ENCODE measurements at places on chromosomes 11 and 22.

- no peak for DNase-seq
Measured at GRCh38 chr11:66228521-66228920, 39.9 kb upstream of the RAB1B start.

GRCh38 chr22:19811811-19812771, 42.6 kb downstream of the GNB1L start:
- no peak for DNase-seq

GRCh38 chr11:117649296-117650055, 147.5 kb downstream of the DSCAML1 start:
- DNase-seq: no peak

GRCh38 chr22:35863432-35863831, 145.8 kb downstream of the APOL5 start:
- no peak for DNase-seq

GRCh38 chr11:69877235-69877634, 58.0 kb upstream of the FGF3 start:
- DNase-seq: no peak

GRCh38 chr11:121503051-121503450, 50.3 kb upstream of the SORL1-AS1 start:
- DNase-seq: no peak

- no peak for DNase-seq
Measured at GRCh38 chr22:46269564-46269963, 1.8 kb downstream of the TTC38 start.

DNA sequence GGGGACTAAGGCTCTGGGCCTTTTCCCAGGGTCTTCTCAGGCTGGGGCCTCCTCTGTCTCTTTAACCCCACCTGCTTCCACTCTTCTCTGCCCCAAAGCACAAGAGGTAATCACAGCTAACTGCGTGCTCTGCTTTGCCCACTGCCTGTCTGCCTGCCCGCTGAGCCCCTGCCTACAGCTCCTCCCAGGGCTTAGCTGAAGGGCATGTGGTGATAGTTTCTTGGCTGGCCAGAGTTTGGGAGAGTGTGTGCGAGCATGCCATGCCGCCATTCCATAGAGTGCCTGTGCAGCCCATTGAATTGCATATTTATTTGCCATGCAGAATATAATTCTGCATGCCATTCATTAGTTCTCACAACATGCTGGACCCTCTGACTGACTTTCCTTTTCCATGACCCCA, 32.5 kb downstream of the PHLDB1 start:
- DNase-seq: no peak

GRCh38 chr22:47043835-47044721, 281.6 kb downstream of the TBC1D22A start:
- DNase-seq: peak; percentile 16

DNA sequence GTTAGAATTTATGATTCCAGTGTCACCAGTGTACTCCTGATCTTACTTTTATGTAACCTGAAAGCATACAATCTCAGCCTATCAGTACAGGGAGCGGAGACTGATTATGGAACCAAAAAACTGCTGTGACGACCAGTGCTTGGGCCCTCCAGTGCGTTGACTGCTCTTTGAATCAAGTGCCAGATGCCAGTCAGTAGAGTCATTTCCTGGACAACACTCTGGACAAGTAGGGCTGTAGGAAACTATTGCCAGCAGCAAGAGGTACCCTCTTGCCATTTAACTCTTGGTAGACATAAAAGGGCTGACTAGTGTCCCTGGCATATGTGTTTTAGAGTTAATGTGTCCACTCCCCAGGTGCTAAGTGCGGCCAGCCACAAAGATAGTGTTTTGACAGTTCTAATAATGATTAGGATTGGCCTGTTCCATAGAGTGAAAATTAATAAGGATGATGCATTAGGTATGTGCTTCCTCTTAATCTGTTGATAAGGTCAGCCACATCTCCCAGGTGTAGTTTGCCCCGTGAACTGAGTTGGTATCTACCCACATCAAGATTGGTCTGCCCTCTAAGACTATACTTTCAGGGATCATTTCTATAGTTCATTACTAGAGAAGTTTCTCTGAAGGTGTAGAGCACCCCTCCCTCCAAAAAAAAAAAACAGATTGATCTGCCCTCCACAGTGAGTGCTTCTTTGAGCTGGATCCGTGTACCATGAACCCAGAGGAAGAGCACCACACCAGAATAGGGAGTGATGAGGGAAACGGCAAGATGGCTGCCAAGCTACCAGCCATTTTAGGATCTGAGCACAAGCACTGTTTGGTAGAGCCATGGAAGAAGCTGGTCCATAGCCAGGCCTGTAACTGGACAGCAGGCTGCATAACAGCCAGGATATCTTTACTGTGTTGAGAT, 20.7 kb upstream of the AIFM3 start:
- DNase-seq: no peak

DNA sequence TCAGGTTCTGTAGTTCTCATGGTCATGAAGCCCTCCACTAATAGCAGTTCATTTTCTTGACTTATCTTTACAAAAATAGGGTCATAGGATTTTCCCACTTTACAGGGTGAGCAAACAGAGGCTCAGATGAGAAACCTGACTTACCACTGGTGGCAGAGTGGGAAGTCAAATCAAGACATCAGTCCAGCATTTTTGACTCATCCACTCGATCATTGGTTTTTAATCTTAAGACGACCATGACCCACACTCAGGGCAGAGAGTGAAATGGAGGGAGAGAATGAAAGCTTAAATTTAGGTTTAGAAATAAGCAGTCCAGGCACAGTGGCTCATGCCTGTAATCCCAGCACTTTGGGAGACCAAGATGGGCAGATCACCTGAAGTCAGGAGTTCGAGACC, 42.1 kb downstream of the RTL6 start:
- DNase-seq: no peak

GRCh38 chr22:28900379-28900925, 17.1 kb downstream of the ZNRF3 start:
- no peak for DNase-seq

GRCh38 chr11:36452236-36452940, 57.7 kb downstream of the TRAF6 start:
- no peak for DNase-seq

DNA sequence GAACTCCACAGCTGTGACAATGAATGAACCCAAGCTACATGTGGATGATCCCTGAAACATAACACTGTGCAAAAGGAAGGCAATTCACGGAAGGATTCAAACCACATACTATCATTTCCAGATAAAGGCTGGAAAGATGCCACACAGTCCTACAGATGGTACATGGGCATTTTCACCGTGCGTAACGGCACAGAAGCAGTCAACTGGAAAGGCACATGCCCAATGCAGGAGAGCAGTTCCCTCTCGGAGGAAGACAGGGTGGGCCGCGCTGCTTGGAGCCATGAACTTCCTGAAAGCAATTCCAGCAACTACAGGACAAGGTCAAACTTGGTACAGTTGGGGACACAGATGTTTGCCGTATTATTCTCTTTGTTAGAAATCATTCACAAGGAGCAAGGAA, 103.7 kb downstream of the SHANK2 start:
- DNase-seq: no peak

- DNase-seq: no peak
Measured at GRCh38 chr11:33907421-33907820, 15.5 kb upstream of the LMO2 start.

DNA sequence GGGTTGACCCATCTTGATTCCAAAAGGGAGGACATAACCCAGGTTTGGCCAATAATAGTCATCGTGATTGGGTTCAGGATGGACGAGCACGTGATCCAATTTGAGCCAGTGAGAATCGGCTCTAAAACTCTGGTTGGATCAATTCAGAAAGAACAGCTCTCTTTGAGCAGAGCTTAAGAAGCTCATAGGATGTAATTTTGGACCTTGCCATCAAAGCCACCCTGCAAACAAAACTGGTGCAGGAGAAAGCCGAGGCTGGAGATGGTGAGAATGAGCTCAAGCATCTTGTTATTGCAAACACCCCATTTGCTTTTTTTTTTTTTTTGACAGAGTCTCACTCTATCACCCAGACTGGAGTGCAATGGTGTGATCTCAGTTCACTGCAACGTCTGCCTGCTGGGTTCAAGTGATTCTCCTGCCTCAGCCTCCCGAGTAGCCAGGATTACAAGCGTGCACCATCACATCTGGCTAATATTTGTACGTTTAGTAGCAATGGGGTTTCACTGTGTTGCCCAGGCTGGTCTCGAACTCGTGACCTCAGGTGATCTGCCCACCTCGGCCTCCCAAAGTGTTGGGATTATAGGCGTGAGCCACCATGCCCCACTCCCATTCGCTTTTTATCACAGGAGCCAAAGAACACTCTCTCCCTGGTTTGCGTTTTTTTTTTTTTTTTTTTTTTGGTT, 13.8 kb upstream of the MIAT start:
- DNase-seq: no peak

- DNase-seq: no peak
Measured at GRCh38 chr11:3885855-3886254, 30.4 kb downstream of the STIM1 start.

DNA sequence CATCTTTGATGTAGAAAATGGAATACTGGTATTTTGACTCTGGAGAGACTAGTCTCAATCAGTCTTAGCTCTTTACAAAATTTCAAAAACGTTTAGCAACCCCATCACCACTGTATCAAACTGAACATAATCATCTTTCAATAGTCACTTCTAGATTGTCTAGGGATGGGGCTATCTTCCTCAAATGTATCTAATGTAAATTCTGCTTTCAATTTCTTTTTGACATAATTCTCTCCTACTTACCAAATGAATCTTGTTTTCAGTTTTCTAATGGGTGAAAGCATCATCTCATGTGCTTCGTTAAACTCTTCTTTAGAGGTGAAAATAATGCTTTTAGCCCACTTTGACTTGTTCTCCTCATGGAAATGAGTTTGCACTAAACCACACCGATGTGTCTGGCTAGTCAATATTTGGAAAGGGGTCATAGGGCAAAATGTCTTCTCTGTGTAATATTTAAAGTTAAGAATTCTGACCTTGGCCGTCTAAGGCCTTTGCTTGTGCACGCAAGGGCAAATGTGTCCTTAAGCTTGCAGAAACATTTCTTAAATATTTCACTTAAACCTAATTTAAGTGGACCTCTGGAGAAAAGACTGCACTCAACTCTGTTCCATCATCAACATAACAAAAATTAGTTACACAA, 5.2 kb downstream of the SIK3 start:
- DNase-seq: no peak

- no peak for DNase-seq
Measured at GRCh38 chr11:111429066-111429506, 50.0 kb upstream of the POU2AF1 start.

- no peak for DNase-seq
Measured at GRCh38 chr11:87127101-87127500, 89.4 kb downstream of the TMEM135 start.

DNA sequence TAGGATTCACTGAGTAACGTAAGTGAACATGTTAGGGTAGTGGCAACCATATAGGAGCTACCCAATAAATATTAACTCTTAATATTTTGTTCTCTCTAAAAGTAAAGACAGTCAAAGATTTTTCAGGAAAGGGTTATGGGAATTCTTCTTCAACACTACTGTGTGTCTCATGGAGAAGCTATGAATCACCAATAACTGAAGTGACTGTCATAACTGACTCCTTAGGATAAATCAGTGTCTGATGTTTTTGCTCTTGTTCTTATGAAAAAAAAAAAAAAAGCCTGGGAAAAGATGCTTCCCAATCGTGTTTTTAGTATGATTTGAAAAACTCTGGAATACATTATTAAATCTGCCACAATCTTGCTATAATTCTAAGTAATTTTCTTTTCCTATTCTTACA, 111.2 kb upstream of the CEP126 start:
- DNase-seq: no peak

DNA sequence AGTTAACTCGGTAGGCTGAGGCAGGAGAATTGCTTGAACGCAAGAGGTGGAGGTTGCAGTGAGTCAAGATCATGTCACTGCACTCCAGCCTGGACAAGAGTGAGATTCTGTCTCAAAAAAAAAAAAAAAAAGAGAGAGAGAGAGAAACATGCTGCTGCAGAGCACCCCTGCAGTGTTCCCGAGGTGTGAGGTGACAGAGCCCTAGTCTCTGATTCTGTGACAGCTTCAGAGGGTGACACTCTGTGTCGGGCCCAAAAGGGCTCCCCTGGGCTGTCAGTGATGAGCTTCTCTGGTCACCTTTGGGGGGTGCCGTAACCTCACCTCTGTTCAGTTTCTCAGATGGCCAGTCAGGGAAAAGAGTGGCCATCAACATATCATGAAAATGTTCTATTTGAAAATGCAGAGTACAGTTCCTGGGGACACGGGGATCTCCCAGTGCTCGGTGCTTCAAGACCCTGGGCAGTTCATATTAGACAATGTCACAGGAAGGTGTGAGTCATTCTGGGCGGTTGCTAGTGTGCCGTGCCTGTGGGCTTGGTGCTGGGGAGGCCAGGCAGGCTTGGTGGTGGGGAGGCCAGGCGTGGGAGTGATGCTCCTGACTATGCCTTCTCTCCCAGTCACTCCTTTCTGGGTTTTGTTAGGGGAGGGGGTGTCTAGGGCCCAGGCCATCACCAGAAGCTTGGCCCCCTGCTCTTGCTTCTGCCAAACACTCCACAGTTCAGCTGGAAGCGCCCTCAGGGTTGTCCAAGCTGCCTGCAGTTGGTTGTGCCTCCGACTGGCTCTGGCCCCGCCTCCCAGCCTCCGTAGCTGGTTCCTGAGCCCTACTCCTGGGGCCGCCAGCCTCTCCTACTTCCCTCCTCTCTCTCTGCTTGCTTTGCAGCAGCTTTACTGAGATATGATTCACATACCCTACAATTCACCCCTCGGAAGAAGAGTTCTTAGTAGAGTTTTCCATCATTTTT, 52.5 kb upstream of the CLDN5 start:
- no peak for DNase-seq

GRCh38 chr11:27085605-27086004, 45.0 kb downstream of the BBOX1 start:
- no peak for DNase-seq

DNA sequence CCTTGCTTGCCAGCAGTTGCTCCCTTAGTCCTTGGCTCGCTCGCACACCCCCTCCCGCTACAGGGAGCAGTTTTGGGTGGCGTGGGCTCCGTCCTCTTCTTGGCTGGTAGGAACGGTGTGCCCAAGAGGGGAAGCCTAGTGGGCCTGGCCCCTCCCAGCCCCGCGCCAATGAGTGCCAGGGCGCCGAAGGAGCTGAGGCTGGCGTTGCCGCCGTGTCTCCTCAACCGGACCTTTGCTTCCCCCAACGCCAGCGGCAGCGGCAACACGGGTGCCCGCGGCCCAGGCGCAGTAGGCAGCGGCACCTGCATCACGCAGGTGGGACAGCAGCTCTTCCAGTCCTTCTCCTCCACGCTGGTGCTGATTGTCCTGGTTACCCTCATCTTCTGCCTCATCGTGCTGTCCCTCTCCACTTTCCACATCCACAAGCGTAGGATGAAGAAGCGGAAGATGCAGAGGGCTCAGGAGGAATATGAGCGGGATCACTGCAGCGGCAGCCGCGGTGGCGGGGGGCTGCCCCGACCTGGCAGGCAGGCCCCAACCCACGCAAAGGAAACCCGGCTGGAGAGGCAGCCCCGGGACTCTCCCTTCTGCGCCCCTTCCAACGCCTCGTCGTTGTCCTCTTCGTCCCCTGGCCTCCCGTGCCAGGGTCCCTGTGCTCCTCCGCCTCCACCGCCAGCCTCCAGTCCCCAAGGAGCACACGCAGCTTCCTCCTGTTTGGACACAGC, 1.6 kb downstream of the C11orf87 start:
- DNase-seq: no peak

- no peak for DNase-seq
Measured at GRCh38 chr11:59144579-59145345, 2.1 kb downstream of the FAM111A start.

All from epithelial cell of proximal tubule (primary cell).